ENCODE measurements at places on chromosomes 6 and 20.

DNA sequence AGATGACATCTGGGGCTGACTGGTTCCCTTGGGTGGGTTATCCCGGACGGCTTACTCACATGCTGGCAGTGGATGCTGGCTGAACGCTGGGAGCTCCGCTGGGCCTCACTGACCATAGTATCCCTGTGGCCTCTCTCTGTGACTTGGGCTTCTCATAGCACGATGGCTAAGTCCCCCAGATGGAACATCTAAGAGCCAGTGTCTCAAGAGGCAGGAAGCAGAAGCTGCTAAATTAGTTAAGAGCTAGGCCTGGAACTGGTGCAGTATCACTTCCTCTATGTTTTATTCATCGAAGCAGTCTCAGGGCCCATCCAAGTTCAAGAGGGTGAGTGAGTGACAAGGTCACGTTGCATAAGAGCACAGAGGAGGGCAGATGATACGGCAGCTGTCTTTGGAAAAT, 116.5 kb upstream of the LAMP5 start:
- DNase-seq: no peak

DNA sequence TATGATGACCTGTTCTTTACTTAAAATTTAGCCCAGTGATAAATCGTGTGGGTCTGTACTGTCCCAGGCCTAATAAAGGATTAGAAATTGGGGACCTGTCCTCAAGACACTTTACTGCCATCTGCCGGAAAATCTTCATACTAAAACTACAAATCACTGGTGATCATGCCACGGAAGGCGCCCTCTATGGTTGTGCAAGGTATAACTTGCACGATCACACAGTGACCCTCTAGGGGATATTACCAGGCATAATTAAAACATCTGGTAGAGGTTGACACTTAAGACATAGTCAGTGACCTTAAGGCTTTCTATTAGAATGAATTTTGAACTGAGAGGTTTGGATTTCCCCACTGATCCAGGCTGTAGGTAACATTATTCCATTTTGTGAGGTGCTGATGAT, 172.6 kb downstream of the BMP2 start:
- DNase-seq: no peak

DNA sequence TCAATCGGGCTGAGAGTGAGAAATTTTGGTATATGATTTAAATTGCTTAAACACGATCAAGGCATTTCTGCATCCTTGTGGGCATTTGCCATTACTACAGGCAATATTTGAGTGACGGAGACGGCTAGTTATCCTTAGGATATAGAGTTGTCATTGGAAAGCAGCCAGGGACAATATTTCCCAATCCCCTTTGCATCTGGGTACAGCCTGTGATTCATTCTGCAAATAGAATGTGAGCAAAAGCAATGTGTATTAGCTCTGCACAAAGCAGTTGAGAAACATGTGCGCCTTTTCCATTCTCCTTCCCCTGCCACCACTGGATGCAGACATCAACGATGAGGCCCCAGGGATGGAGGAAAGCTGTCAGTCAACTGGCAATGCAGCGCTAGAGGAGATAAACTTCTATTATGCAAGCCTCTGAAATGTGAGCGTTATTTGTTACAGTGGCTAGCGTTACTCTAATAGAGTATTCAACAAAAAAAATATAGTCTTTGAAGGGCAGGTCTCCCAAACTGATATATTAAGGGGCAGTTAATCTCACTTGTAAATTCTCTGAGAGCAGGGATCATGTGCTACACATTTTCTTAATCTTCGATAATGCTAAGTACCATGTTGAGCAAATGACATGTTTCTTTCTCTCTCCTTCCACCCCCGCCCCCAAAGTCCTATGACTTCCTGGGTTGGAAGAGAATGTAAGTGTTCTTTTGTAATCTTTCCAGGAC, 37.1 kb upstream of the NCOA3 start:
- DNase-seq: no peak

DNA sequence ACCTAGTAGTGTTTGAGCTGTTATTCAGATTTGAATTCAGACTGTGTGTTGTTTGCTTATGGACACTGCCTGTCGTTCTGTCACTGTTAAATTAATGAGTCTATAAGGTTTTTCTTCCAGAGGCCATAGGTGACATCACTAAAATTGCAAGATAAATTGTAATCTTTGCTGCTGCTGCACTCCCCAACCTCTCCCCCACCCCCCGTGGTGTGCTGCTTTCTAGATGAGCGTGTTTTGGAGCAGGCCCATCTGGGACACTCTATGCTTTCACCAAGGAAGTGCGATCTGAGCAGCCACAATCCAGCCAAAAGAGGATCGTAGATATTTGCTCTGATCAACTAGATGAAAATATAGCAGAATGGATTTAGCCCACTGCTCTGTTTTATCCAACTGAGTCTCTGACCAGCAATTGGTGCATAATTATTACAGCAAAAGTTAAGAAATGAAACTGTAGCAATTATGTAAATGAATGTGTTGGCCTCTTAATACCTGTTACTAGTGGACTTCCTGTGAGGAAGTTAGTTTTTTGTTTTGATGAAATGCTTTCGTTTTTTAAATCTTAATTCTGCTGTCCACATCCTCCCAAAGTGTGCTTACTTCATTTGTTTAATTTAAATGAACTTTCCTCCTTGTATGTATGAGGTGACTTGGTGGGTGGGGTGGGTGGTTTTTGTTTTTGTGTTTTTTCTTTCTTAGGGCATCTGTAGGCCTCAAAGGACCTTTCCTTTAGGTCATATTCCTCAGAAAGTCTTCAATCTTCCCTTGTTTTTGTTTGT, 58.1 kb downstream of the RPRD1B start:
- DNase-seq: no peak

- no peak for DNase-seq
Observed at GRCh38 chr20:37943501-37944455, 40.9 kb downstream of the VSTM2L start.

Data from stimulated activated CD8-positive, alpha-beta memory T cell treated with anti-CD3 and anti-CD28 coated beads, Interleukin-12 subunit alpha, Interleukin-12 subunit beta, amount 100 ng/mL, for 1 hour (primary cell).